ENCODE measurements at places on chromosomes 7 and 10. TPM values are rescaled to one million over a fixed set of nuclear protein-coding genes. Genes with fewer than 3 reads are reported as not detected.

DNA sequence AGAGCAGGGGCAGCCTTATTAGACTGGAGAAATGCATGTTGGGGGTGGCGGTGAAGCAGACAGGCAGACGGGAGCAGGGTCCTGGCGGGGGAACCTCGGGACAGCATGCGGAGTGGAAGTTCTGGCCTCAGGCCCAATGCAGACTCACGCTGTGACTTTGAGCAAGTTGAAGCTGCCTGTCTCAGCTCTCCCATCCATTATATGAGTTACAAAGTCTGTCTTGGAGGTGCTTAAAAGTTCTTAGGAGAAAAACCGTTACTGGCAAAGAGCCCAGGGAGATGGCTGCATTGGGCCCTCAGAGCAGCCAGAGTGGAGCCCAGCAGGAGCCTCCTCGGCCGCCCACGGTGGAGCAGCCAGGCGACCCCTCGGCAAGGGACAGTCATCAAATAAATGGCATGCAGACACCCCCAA, 509.5 kb downstream of the PLXNA4 start:
- DNase-seq = no peak

- no peak for DNase-seq
Observed at GRCh38 chr10:29736366-29737073, 101.7 kb upstream of the SVIL start.

DNA sequence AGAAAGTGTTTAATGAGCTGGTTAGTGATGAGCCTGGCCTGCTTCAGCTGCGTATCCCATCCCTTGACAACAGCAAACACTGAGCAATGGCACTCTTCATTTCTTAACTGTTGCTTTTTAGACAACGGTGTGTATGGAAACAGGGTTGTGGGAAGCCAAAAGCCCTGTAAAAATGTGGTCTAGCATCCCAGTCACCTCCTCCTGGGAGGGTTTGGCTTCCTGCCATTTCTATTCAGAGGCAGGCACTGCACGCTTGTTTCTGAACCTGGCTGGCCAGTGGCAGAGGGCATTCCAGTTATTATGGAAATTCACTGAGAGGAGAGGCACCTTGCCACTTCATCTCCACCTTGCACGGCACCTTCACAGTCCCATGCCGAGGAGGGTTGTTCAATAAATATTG, 123.0 kb upstream of the ADARB2 start:
- DNase-seq = no peak

DNA sequence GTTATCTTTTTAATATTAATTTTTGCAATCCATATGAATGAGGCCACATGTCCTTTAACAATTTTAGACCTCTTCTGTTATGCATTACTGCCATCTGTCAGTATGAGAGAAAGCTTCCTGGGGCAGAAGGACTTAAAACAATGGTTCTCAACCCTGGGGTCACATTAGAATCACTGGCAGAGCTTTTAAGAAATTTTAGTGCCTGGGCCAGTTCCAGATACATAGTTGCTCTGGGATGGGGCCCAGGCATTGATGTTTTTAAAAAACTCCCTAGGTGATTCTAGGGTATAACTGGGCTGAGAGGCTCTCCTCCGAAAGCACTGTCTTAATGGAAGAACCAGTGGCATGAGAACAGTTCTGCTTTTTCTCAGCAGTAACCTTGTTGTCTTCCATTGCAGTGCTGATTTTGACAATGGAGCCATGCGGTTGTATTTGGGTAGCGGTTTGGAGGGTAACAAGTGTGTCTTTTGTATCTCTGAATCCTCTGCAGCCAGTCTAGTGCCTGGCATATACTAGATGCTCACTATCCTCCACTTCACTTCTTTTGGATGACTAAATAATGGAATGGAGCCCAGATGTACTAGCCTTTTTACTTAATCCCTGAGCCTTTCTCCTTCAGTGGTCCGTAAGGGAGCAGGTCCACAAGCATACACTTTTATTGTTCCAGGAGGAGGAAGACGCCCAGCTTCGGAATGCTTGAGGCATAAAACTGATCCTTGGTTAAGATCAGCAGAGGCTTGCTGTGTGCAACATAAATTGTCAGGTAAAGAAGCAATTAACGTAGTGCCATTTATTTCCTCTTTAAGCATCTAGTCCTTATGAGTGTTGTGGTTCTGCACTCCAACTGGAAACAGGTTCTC, 227.1 kb downstream of the AUTS2 start:
- no peak for DNase-seq

DNA sequence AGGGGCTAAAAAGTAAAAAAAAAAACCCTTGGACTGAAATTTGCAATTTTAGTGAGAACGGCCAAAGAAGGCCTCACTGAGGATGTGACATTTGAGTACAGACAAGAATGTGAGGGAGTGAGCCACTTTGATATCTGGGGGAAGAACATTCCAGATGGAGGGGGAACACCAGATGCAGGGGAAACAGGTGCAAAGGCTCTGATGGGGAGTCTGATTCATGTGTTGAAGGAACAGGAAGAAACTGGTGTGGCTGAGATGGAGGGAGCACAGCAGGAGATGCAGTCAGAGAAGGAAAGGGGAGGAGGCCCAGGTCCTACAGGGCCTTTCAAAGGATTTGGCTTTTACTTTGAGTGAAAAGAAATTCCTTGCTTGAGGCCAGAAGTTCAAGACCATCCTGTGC, 615.7 kb upstream of the NRP1 start:
- no peak for DNase-seq

DNA sequence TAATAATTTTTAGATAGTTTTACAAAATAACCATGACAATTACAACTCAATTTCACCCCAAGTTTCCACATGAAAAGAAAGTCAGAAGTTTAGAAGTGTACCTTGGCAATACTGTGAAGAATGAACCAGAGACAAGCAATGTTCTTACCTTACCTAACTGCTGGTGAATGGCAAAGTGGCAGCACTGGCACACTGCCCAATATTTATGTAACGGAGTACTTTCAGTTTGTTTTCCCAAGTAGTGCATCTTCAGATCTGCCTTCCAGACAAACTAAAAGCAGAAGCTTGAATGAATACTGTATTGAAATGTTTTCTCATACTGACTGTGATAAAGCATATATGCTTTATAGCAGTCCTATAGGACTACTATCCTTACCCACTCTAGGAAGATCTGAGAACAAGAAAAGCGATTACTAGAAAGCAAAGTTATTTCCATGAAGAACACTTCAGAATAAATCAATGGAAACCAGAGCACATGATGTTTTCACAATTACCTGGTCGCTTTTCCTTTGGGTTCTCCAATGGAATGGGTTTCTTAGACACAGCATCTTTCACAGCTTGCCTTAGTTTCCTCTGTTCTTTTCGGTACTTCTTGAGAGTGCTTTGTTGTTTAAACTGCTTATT, 1.5 kb downstream of the NOC3L start:
- peak; percentile 16 for DNase-seq

DNA sequence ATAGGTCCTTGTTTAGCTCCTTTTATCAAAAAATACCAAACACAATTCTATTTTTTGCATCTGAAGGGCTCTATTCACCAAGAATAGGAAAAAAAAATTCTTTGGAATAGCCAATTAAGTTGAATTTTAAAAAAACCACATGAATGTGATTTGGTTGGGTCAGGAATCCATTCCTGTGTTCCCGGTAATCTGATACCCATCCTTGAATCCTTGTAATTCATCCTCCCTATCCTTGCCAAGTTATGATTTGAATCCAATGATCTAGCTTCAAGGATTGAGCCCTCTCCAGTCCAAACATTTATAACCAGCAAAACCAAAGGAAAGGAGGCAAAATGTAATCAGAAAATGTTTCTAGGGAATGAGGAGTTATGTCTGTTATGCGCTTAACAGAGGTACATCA, 86.6 kb downstream of the CFAP58 start:
- no peak for DNase-seq

DNA sequence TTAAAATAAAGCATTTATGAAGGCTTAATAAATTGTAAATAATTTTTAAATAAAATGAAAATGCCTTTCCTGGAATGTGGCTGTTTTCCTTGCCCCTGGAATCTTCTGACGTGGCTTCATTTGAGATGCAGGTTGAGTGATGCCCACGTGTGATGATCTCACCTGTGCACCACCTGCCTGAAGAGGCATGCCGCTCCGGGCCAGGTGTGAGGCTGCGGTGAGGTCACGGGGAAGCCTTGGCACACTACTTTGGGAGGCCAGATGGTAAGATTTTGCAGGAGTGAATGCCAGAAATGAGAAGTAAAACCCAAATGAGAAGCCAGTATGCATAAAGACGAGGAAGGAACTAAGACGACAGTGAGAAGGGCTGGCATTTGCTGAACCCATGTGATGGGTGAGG, 36.2 kb downstream of the GOT1 start:
- DNase-seq = no peak

- no peak for DNase-seq
Observed at GRCh38 chr7:148356303-148356702, 234.3 kb upstream of the C7orf33 start.

DNA sequence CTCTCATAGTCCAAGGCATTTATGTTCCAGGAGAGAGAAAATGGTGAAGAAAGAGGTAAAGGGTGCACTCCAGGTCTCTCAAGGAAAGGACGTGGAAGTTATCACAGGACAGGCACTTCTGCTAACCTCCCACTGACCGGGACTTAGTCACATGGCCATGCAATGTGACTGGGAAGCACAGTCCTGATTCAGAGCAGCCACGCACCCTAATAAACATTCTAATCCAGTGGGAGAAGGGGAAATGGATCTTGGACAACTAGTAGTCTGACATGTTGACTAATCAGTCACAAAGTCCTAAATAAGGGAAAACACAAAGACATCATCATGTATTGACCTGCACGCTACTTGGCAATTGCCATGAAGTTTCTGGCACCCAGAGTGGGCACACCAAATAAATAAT, 417.5 kb upstream of the ZMIZ1 start:
- no peak for DNase-seq

DNA sequence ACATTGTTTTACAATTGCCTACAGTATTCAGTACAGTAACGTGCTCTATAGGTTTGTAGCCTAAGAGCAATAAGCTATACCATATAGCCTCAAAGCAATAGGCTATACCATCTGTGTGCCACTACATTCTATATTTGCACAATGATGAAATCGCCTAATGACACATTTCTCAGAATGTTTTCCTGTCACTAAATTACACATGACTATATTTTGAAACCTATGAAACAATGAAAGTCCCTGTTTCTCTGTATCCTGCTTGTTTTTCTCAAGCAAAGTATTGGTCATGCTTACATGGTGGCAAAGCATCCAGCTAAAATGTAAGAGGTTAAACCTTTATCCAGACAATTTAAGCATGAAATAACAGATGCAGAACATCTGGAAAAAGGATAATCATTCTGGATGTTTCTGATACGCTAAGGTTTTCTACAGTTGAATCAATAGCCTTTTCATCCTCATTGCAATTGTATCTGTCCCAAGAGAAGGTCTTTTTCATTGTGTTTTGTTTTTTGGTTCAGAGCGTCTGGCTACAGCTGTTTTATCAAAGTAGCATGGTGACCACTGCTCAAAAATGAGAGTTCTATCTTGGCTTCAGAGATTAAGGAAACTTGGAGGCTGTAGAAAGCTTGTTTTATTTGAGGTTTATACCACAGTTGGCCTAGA, 81.7 kb downstream of the CSTF2T start:
- no peak for DNase-seq

GRCh38 chr10:97714401-97715258, 1.1 kb downstream of the MARVELD1 start:
- DNase-seq = no peak

DNA sequence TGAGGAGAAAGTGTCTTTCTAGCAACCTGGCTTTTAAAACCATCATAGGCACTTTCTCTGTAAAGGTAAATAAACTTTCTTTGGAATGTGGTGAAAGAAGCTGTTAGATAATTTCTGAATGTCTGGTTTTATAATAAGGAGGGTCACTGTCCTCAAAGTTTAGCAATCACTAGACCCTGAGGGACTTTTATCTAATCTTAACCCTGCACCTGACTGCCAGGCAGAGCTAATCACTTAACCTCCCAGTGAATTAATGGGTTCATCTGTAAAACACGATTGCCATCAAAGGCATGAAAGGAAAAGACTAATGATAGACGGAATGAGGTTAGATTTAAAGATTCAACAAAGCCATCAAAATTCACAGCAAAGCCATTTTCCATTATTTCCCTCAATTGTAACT, 553.8 kb downstream of the GRM8 start:
- no peak for DNase-seq

GRCh38 chr10:4662576-4663161, 163.3 kb upstream of the AKR1E2 start:
- DNase-seq = no peak

- no peak for DNase-seq
Observed at GRCh38 chr10:17536221-17536620, 81.0 kb downstream of the HACD1 start.

DNA sequence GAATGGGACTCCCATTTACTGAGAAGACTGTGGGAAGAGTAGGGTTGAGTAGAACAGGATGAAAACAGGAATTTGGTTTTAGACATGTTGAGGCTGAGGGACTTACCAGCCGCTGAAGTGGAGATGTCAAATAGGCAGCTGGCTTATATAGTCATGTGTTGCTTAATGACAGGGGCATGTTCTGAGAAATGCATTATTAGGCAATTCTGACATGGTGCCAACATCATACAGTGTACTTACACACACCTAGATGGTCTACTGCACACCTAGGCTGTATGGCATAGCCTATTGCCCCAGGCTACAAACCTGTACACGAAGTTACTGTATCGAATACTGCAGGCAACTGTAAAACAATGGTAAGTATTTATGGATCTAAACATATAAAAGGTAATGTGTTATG, 17.5 kb downstream of the ARL3 start:
- no peak for DNase-seq

GRCh38 chr7:1855725-1856160, 185.7 kb downstream of the ELFN1 start:
- DNase-seq = no peak

- DNase-seq = no peak
Observed at GRCh38 chr7:100467638-100468373, 3.7 kb upstream of the SPACDR start.

DNA sequence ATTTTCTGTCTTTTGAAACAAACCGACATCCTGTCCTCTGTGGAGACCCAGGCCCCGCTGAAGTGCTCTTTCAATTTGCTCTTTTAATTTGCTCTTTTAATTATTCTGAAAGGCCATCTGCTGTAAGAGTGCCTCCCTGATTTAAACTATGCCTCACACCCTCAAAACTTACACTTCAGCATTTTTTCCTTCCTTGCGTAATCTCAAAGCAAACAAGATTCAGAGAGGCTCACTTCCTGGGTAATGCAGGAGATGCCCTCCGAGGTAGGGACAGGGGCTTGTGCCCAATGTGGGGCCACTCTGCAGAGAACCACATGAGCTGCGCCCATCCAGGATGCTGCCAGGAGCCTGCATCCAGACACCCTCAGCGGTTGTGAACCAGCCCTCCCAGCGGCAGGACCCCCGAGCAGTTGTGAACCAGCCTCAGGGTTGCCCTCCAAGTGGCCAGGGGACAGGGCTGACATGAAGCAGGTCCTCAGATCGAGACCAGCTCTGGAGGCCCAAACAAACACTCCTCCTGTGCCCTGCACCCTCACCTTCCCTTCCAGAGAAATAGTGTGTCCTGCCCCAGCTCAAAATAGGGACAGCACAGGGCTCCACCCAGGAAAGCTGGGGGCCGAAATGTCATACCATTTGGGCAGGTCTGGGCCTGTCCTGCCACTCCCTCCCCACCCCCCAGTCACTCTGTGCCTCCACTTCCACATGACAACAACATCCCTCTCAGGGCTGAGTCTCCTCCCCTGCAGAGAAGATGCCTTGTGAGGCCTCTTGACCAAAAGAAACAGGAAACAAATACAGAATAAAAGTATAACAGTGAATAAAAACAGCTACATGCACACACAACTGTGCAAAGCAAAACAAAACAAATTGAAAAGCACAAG, 190.4 kb downstream of the PTPRN2 start:
- no peak for DNase-seq

The CPN1 gene
- 0.10 TPM for total RNA-seq

The GRM3 gene
- total RNA-seq = 0.21 TPM

The MOGAT3 gene
- total RNA-seq = not detected

The INA gene
- total RNA-seq = not detected

The OR6B1 gene
- total RNA-seq = not detected

The VPS37D gene
- 0.21 TPM for total RNA-seq

The ZNF398 gene
- total RNA-seq = 15.3 TPM
